Activated CD4-positive, alpha-beta T cell treated with anti-CD3 and anti-CD28 coated beads for 4 hours (primary cell): ENCODE measurements at places on chromosomes 2 and 18.

DNA sequence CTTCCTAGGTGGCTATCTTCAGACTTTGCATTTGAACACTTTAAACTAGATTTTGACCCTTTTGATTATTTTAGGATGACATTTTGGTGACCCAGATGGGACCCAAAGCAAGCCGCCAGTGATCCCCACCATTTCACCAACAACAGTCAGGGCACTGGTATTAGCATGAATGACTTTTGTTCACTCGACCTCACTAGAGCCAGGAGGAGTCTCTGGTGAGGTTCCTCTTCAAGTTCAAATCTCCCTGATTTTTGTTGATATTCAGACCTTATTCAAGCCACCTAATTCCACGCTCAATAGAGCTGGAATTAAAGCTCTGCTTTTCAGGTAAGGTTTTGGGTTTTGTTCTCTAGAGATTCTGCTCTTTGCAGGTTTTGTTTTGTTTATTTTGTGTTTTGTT is 202.3 kb downstream of the MREG start:
- no peak for DNase-seq

- DNase-seq, result no peak
These were observed 53.9 kb downstream of the TCF7L1 start for GRCh38 chr2:85187069-85187468.

GRCh38 chr2:212908682-212909435 is 242.6 kb downstream of the IKZF2 start:
- DNase-seq, result no peak

DNA sequence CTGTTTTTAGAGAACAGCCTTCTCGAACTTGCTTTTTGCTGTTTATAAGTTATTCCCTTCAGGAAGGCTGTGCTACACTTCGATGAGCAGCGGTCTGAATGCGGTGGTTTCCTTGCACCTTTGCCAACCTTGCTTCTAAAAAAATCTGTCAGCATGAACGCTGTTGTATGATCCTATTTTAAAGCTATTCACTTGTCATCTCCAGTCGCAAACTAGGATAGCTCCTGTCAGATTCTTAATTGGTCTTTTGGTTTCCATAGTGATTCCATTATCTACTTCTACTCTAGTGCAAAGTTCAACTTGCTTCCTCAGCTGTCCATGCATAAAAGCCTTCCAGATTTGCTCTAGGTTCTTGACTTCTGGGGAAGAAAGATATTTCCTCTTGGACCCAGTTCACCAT is 76.3 kb upstream of the GALNT3 start:
- DNase-seq, result no peak

GRCh38 chr2:103172821-103173220 is 411.0 kb downstream of the TMEM182 start:
- no peak for DNase-seq

- DNase-seq, result no peak
These were observed 164.2 kb downstream of the ANTXR1 start for GRCh38 chr2:69177063-69177771.

DNA sequence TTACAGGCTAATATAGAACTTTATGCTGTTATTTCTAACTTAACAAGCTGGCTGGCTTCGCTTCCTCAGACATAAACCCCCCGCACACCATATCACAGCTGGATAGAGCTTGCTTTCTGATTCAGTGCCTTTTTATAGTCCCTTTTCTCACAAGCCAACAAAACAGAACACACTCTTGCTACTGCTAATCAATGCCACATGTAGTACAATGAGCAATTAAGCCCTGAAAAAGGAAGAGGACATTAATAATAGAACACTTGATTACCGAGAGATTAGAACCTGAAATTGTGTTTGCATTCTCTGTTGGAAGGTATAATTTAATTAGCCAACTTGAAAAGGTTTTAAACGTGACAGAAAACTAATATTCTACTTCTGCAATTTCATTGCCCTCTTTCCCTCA is 267.7 kb upstream of the CYRIA start:
- no peak for DNase-seq

GRCh38 chr2:6960659-6961058 is 43.4 kb downstream of the RNF144A start:
- DNase-seq, result no peak

- no peak for DNase-seq
These were observed 680 bp downstream of the TTN start for GRCh38 chr2:178806543-178806942.

DNA sequence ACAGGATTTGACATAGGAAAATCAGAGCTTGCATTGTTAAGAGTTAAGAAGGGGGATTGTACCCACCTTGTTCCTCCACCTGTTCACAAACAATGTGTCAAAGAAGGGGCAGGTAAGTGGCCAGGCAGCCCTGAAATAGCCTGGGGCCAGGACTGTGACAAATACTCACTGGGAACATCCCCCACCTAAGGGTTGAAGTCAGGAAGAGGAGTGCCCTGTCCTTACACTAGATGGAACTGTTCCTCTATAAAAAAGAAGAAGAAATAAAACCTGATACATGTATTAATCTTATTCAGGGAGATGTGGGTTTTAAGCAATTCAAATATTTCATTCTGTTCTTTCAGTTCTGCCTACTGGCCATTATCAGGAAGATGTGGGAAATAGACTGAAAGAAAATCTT is 41.9 kb downstream of the TACR1 start:
- DNase-seq, result no peak

DNA sequence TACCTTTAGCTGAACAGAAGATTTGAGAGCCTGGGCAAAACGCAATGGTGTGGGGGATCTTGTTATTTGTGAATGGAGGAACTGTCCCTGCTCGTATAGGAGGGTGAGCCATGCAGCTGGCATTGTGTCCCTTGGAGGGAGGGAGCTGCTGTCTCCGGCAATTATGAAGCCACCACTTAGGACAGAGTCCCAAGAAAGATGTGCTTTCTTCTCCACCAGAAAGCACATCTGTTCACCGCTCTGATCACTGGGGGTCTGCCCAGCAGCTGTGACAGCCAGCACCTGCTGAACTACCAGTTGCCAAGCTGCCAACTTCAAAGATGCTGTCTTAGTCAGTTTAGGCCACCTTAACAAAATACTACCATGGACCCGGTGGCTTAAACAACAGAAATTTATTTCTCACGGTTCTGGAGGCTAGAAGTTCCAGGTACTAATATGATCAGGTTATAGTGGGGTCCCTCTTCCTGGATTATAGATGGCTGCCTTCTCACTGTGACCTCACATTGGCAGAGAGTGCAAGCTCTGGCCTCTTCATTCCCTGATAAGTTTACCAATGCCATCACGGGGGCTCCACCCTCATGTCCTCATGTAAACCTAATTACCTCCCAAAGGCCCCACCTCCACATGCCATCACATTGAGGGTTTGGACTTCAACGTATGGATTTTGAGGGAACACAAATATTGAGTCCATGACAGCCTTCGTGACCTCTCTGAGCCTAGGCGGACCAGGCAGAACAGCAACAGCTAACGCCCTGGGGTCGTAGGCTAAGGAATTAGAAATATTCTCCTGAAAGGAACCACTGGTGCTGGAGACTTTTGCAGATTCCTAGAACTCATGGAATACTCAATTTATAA is 148.3 kb downstream of the RHBDD1 start:
- DNase-seq, result no peak

DNA sequence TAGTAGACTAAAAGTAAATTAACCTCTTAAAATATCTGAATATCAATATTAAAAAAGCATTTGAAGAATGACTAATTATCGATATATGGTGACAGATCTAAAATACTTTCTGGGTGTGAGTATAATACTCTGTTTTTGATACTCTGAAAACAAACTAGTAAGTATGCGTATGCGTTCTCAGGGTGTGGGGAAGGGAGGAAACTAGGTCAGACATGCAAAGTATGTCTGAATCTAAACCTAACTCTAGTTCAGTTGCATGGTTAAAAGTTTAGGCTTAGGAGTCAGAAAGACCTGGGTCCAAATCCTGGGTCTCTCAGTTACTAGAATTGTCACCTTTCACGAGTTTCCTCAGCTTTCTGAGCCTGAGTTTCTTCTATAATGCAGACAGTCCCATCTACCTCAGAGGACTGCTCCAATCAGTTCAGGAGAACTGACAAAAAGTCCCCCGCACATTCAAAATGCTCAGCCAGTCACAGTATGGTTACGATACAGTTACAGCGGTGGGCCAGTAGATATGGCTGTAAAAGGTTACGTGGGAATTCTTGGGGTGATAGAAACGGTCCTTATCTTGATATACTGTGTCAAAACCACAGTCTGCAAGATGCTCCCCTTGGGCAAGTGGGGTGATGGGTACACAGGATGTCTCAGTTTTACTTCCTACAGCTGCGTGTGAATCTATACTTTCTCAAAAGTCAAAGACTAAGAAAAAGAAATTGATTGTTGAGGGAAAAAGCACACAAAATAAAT is 29.2 kb downstream of the UNC50 start:
- DNase-seq, result peak; percentile 33
